ENCODE measurements at places on chromosomes 4 and X.

DNA sequence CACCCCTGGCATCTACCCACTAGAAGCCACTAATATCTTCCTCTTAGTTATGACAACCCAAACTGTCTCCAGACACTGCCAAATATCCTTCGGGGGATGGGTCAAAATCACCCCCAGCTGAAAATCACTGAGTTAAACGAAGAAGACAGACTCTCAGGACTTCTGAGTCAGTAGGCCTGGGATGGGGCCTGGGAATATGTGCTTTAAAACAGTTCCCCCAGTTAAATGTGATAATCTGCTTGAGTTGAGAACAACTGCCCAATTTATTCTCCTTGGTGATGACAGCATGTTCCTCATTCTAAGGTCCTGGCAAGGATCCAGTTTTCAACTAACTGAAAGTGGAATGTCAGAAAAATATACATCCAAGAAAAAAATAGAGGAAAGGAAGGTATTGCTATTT, 52.4 kb downstream of the CBLL2 start:
- no peak for ATAC-seq

DNA sequence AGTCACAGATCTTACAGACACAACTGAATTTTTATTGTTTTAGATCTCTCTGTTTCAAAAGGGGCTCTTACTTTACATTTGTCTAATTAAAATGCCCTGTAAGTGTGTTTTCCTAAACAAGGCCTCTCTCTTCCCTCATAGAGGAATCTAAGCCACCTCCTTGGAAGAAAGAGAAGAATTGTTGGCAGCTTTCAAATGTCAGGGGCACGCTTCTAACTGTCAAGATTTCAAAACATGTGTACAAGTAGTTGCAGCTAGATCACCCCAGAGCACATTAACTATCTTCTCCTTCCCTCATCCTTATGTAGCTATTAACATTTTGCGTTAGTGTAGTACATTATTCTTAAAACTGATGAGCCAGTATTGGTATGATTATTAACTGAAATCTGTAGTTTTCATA, 266.5 kb upstream of the BOD1L1 start:
- ATAC-seq: no peak

DNA sequence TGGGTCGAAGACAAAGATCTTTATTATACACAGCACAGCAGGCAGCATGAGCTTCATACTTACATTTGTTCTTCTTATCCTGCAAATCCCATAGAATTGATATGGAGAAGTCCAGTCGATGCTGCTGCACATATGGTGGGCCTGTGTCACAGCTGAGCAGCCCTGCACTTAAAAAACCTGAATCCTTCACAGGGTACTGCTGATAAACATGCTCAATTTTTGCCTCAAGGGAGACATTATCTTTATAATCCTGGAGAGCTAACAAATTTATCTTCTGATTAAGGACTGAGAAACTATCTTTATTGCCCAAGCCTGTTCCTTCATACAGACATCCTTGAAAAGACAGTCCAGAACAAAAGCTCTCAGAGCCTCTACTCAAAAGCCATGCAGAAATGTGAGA, 434.4 kb upstream of the FAM47C start:
- no peak for ATAC-seq

GRCh38 chrX:108558217-108558616, 118.6 kb downstream of the COL4A5 start:
- ATAC-seq: no peak

- no peak for ATAC-seq
Observed at GRCh38 chrX:16191605-16192004, 24.3 kb downstream of the MAGEB17 start.

DNA sequence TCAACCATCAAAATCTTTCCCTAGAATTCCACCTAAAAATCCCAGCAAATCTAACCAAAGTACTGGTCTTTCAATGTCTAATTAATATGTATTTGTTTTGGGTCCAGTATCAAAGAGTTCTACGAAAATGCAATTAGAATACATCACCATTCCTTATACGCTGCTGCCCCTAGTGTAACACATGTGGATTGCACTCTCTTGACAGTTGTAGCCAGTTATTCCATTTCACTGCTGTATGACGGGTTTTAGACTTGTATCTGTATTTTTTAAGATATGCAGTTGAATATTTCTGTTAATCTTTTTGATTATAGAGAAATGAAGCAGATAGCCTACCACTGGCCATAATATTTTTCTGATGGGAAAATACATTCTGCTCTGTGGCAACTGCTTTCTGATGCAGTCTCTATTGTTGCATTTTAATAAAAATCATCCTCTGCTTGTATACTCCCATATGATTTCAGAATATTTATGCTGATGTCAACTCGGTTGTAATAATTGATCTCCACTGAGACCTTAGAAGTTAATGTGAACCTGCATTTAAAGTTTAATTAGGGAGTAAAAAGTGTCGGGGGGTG, 17.1 kb upstream of the PAGE2B start:
- peak; percentile 61 for ATAC-seq

GRCh38 chr4:98055800-98056501, 87.3 kb downstream of the STPG2 start:
- no peak for ATAC-seq

GRCh38 chr4:150230561-150230960, 152.3 kb downstream of the DCLK2 start:
- no peak for ATAC-seq

DNA sequence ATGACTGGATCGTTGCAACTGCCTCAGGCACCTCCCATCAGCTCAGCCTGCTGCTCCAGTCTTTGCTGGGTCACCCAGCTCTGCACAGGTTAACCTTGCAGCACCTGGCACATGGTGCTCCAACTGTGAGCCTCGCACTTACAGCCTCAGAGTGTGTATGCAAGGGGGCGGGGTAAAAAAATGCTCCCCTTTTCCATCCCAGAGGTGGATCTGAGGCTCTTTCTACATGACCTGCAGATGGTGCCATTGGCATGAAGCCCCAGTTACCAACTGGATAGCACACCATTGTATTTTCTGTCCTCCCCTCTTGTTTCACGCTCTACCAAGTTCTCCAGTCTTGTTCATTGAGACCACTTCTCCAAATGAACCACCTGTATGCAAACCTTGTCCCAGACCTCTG, 46.2 kb upstream of the TRPC3 start:
- no peak for ATAC-seq

GRCh38 chrX:68822641-68823410, 6.0 kb upstream of the EFNB1 start:
- peak; percentile 80 for ATAC-seq

DNA sequence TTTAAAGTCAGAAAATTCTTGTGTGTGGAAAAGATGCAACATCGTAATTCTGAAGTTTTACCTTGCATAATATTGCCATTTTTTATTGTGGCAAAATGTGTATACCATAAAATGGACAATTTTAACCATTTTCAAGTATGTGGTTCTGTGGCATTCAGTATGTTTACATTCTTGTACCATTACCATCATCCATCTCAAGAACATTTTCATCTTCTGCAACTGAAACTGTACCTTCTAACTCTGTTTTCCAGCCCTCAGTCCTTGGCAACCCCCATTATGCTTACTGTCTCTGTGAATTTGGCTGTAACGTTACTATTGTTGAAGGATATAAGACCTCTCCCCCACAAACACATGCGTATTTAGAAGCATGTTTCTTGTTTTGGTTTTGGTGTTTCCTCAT, 123.2 kb downstream of the BMPR1B start:
- no peak for ATAC-seq

- no peak for ATAC-seq
Observed at GRCh38 chr4:119825696-119826095, 197.1 kb upstream of the PDE5A start.

DNA sequence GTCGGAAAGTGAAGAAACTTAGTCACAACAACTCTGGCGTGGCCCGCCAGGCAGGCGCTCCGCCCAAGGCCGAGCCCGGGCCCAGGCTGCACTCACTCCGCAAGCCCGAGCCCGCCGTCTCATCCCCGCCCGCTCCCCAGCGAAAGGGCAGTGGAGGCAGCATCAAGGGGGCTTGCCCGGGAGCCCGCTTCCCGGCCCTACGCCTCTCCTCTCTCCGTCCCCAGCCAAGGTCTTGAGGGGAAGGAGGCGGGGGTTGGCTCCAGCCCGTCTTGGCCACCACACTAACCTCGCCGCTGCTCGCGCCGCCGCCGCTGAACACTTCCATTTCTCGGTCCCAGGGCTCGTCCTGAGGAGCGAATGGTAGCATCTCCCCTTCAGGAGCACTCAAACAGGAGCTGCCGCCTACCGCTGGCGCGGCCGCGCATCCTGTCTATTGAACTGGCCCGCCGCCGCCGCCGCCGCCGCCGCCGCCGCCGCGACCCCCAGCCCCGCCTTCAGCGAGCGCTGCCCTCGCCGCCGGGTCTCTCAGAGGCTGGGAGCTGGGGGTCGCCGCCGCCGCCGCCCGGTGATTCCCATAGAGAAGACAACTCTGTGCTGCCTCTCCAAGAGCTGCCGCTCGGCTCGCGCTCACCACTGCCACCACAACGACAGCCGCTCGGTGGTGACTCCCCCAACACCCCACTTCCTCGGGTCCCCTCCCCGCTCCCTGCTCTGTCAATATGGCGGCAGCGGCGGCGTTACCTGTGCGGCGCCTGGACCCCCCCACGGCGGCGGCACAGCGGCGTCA, at the start of gene RPS6KA6:
TSS of gene RPS6KA6 (minus strand) at position 667 of the 787 bp plus-strand sequence. CDS start at position 367, 300 bp downstream.
- peak; percentile 52 for ATAC-seq

GRCh38 chrX:1833656-1834360, 218.9 kb downstream of the ASMT start:
- no peak for ATAC-seq

- no peak for ATAC-seq
Observed at GRCh38 chr4:150593996-150594395, 12.0 kb downstream of the MAB21L2 start.

DNA sequence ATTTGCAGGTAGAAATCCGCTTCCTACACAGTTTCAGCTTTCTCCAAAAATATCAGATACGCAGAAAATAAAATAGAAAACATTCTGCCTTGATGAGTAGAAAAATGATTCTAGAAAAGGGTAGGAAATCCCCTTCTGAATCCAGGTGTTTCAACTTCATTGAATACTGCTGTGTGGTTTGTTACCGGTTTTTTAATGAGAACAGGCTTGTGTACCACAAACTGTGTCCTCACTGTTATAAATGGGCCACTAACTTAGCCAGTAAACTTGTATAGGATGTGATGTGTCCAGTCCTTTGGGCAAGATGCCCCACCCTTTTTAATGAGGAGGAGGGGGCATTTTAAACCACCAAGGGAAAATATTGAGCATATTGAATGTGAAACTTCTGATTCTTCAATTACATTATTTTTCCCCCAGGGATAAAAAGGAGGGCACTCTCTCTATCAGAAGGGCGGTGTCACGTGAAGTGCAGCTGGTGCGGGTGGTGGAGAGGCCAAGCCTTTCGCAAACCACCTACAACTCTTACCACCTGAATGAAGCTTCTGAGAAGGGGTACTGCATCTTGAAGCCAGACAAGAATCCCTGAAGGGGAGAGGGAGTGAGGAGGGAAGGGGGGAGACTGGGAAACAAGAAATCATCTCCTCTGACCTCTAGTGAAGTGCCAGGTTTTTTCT, 4.5 kb downstream of the CXXC4 start:
- no peak for ATAC-seq

DNA sequence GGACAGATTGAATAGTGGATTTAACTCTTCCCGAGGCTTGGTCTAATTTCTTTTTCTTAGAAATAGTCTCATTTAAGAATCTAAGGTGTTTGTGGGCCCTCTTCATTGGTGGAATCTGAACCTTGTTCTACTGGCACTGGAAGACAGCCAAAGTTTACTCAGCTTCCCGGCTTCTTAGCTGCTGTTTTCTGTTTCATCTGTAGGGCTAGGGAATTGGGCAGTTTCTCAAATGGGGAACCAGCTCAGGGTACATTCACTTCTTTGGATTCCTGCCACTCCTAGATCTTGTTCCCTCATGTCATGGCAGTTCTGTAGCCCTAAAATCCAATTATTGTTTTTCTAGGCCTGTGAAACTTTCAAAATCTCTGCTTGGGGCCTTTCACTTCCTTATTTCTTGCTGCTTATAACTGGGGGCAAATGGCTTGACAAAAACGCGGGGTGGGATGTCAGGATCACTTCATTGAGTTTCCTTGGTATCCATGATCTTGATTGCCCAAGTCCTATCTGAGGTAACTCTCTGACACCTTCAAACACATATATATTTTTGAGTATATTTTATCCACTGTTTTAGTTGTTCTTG, 985.0 kb downstream of the C4orf33 start:
- no peak for ATAC-seq

DNA sequence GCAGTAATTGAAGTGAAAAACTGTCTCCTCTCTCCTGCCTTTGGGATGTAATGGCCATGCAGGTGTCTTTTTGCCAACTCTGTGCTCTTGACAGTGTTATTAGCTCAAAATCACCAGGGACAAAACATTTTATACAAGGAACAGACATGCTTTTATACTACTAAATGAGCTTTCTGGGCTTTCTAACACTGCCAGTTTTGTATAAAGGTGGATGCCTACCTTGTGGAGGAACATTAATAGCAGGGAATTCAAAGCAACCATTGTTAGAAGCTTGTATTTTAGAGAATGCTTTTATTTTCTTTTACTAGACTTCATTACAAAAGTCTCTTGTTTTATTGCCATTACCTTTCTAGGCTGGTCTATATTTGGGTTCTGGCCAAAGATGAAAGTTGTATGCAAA, 54.7 kb upstream of the ARSJ start:
- ATAC-seq: no peak

DNA sequence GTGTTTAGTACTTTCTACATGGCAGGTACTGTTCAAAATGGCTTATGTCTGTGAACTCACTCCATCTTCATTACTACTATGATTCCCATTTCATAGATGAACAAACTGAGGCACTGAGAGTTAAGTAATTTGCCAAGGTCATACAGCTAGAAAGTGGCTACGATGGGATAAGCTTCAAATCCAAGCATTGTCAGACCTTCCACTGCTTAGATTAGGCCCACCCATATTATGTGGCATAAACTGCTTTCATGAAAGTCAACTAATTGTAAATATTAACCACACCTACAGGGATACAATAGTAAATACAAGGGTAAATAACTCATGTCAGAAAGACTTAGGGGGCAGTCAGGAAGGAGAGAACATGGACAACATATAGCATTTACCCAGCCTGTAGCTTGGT, 68.8 kb downstream of the SLITRK2 start:
- no peak for ATAC-seq

DNA sequence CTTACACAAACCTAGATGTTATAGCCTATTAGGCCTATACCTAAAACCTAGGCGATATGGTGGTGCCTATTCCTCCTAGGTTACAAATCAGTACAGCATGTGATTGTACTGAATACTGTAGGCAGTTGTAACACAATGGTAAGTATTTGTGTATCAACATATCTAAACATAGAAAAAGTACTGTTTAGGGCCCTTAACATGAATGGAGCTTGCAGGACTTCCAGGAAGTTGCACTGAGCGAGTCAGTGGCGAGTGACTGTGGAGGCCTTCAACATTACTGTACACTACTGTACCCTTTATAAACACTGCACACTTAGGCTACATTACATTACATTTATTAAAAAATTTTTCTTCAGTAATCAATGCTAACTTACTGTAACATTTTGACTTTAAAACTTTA, 37.8 kb downstream of the WWC2 start:
- ATAC-seq: no peak

DNA sequence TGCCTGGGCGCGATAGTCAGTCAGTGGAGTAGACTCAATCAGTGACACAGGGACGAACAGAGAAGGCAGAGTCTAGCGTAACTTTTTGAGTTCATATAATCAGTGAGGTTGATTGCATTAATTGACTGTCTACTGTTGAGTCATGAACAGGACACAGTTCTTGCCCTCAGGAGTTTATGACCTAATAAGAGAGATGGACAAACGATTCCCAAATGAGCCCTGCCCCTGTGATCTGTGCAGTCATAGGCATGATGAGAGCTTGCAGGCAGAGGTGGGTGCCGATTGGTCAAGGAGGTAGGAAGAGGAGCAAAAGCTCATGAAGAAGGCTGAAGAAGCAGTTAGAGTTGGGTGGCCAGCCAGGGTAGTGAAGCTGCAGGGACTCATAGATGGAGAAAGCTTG, 57.1 kb downstream of the ADD1 start:
- ATAC-seq: no peak

GRCh38 chr4:109157696-109158095, 144.8 kb downstream of the COL25A1 start:
- ATAC-seq: no peak
